Stimulated activated CD8-positive, alpha-beta memory T cell treated with anti-CD3 and anti-CD28 coated beads, Interleukin-4, amount 100 ng/mL, for 1 hour (primary cell): ENCODE measurements at places on chromosomes 11 and 22.

- no peak for DNase-seq
Measured at GRCh38 chr11:91717169-91717568, 507.4 kb upstream of the FAT3 start.

DNA sequence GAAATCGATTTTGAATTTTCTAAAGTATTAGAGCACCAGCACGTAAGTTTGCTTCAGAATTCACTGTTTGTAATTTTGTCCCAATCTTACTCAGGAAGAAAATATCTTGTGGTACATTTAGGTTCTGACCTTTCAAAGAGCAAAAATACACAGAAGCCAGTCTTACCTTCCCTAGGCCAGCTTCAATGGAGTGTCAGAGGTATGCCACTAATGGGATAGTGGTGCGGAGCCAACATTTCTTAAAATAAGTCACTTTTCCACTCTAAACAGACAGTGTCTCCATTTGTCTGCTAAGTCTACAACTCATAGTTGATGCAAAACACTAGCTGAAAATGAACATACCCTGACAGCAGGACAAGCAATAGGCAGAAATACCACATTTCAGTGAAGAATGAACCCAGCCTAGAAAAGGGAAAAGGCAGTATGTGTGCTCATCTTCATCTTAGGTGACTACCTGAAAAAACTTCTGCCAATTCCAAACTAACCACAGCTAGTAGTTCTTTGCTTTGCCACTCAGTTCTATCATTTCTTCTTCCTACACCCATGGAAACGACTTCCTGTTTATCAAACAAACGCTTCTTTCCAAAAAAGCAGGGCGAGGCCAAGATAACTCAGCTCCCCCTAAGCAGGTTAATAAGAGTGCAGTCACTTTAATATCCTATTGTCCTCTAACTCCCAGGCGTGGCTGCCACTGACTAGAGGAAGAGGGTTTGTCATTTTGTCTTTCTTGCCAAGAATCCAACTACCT lies 94.0 kb upstream of the APOA1 start:
- no peak for DNase-seq

DNA sequence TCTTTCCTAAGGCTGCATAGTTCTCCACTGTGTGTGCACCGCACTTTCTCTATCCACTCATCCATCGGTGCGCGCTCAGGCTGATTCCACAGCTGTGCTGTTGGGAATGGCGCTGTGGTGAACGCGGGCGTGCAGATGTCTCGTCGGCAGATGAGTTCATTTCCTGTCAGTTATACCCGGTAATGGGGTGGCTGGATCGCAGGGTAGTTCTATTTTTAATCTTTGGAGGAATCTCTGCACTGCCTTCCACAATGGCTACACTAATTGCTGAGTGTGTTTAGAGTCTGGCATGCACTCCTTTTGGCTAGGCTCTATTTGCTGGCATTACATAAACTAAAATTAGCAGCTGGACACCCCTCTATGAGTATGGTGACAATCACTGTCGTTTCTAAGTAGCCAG lies 27.9 kb upstream of the KRTAP5-7 start:
- no peak for DNase-seq

DNA sequence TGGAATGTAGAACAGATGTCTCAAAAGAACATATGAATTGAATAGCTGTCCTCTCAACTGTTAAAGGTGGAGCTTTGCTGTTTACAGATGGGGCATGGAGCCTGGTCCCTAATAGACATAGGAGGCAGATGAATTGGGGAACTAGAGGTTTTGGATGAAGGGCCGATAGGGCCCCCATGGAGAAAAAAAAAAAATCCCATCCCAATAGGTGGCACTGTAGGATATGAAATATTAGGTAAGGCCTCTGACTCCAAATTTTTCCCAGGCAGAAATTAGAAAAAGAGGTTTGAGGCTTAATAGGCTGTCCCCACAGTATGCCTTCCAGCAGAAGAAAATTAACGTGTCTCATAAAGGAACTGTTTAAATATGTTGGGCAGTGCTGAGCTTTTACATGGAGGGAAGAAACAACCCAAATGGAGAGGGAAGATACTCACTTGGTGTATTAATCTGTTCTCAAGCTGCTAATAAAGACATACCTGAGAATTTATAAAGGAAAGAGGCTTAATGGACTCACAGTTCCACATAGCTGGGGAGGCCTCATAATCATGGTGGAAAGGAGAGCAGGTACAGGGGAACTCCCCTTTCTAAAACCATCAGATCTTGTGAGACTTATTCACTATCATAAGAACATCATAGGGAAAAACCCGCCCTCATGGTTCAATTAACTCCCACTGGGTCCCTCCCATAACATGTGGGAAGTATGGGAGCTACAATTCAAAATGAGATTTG lies 30.1 kb upstream of the TMEM45B start:
- no peak for DNase-seq

- no peak for DNase-seq
Measured at GRCh38 chr11:121762820-121763219, 310.1 kb upstream of the SORL1-AS1 start.

- no peak for DNase-seq
Measured at GRCh38 chr11:17528906-17529843, 15.0 kb downstream of the USH1C start.

GRCh38 chr22:46758121-46758520 lies 4.3 kb upstream of the TBC1D22A start:
- DNase-seq: no peak

GRCh38 chr11:27611947-27612455 lies 88.3 kb downstream of the BDNF start:
- no peak for DNase-seq

DNA sequence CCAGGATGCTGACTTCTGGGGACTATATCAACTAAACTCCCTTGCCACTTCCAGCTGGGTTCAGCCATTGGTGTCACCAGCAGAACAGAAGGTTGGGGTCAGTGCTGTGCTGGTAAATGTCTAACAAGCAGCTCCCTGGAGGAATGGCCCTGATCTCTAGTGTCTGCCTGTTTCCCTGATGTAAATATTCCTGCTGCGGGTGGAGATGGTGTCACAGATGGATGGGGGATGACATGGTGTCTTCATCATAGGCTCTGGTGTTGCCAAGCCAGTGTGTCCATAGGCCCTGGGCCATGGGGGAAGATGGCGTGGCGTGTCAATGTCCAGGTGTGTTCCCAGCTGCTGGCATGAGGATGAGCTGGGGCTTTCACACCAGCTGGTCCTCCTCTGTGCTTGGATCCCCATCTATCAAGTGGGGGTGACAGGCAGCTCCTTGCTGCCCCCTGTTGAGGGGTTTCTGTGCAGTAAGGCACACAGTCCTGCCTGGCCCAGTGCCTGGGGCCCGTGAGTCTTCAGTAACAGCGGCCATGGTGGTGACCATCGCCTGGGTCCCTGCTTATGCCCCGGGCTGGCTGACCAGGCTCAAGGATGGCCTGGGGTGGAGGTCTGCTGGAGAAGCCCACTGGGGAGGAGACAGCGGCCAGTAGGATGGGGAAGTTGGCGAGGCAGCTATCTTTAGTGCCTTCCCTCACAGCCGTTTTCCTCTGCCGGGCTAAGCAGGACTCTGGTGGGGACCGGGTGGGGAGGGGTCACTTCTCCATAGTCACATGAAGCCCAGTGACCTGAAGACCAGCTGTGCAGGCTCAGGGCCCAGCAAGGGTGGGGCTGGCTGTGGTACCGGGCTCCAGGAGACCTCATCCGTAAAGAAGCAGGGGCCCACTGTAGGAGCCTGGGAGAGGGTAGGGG lies 12.7 kb downstream of the RPL3 start:
- no peak for DNase-seq

DNA sequence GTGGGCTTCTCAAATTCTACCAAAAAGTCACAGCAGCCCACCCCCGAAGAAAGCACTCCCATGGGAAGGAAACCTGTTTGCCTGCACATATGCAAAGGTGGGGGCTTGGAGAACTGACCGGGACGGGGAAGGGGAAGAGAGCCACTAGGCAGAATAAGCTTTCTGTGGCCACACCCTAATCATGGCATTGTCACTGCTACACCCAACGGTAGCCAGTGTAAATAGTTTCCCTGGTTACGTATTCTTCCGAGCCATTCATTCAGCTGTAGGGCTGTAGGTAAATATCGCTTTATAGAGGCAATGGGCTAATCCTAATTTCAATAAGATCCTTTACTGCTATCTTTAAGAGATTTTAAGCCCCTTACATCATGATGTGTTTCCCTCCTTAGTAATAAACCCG lies 61.7 kb downstream of the PRDM11 start:
- DNase-seq: no peak

DNA sequence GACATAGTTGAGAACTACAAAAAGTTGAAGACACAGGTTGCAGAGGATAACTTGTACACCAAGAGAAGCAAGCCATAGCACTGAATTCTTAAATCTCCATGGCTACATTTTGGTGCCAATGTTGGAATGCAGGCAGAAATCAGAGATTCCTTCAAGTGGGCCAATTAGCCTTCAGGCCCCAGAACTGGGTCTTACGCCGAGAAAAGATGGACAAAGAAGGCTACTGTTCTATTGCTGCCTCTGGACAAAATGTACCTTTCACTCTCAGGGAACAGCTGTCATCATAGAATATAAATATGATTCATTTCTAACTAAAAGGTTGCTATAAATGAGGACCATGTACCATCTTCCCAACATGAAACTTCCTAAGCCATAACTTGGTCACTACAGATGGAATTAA lies 13.7 kb downstream of the TMEM216 start:
- DNase-seq: no peak

GRCh38 chr22:27660306-27660705 lies 141.2 kb downstream of the MN1 start:
- no peak for DNase-seq

- DNase-seq: no peak
Measured at GRCh38 chr11:57729479-57729878, 11.8 kb upstream of the SELENOH start.

DNA sequence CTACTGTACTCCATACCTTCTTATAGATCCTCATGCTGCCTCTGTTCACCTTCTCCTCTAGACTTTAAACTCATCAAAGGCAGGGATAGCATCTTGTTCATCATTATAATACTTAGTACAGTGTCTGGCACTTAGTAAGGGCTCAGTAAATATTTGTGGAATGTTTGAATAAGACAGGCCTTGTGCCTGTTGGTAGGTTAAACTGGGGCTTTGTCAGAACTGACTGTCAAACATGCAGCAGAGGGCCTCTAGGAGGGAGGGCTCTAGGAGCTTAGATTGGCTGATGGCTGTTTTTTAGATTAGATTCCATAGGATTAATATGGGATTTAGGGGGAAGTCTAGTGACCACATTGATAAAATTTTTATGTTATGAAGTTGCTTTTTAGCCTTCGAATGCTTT lies 70.8 kb downstream of the RNF169 start:
- no peak for DNase-seq

GRCh38 chr11:119369132-119369925 lies 12.2 kb downstream of the USP2 start:
- no peak for DNase-seq

DNA sequence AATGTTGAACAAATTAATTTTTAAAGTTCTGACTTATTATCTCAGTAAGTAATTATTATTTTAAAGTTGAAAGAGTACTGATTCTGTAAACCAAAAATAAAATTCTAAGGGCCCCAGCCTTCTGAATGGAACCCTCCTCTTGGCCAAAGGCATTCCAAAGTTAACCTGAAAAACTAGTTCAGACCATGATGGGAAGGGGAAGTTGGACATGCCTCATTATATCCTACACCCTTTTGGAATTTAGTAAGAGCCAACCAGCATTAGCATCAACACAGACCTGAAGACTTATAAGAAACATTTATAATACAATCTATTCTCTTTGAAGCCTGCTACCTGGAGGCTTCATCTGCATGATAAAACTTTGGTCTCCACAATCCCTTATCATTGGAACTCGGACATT lies 18.9 kb downstream of the LGR4 start:
- DNase-seq: no peak

- DNase-seq: no peak
Measured at GRCh38 chr11:134669796-134670195, 257.8 kb upstream of the B3GAT1 start.

DNA sequence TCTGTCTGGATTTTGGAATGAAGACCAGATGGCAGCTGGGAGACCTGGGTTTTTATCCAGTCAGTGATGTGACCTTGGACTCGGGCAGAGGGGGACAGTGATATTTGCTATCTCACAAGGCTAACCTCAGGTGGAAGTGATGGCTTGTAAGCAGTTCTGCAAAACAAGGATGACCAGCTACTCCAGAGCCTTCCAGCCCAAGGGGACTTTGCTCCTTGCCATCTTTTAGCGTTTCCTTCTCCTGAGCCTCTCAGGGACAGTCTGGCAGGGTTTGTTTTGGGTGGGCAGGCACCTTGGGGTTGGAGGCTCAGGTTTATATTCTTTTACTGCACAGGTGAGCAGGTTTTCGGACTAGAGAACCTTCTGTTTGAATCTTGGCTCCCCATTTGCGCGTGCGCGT lies 9.5 kb upstream of the OSBP2 start:
- DNase-seq: no peak

DNA sequence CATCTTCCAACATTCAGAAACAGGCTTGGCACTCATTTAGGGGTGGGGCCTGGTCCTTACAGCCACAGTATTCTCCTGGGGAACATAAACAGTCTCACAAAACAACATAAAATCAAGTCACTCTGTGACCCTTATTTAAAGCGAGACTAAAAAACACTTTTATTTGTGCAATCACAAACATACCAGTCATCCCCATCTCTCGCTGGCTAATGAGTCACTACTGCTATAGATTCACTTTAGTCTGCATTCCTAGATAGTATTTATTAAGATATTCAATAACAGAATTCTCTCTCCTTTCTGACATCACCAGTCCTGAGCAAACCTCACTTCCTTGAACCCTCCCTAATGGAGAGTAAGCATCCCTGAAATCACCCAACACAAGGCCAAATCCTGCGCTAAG lies 68.0 kb downstream of the ZBTB44 start:
- no peak for DNase-seq

DNA sequence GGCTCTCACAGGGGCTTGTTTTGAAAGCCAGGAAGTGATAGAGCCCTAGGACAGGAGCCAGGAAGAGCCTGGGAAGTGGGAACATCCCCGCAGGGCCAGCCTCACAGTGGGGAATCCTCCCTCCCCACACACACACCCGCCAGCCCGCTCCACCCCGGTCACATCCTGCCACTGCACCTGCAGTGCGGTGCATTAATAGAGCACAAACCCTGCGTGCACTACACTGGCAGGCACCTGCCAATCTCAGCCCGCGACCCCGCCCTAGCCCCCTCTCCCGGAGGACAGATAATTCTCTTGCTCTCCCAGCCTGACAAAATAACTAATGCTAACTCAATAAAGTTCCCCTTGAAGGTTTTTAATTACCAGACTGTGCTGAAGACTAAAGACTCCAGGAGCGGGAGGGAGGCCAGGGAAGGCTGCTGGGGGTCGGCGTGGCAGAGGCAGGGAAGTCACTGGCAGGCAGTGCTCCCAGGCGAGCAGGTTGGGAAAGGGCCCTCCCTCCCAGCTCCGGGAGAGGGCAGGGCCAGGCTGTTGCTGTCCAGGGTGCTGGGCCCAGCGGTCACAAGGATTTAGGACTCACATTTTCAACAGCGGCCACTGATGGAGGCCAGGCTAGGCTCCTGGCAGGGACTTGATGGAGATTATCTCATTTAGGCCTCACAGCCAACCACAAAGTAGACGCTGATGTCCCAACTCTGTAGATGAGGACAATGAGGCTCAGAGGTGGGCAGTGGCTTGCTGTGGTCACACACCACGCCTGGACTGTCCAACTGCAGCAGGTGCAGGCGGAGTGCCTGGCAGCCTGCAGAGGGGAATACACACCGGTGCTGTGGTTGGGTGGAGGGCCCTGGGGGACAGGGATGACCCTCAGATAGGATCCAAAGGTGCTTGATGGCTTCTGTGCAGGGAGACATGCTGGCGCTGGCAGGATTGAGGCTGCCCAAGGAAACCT lies 23.9 kb upstream of the TCF20 start:
- no peak for DNase-seq

- DNase-seq: no peak
Measured at GRCh38 chr11:57604296-57605027, 7.0 kb downstream of the SERPING1 start.
